ENCODE measurements at places on chromosomes 6 and 20.

- no peak overlapping the region for H3K4me3 ChIP-seq
- no peak for DNase-seq
- no peaks in the 10 kb centered on the region for H3K36me3 ChIP-seq
- H3K4me1 ChIP-seq: no peaks in the 10 kb centered on the region
- H3K27ac ChIP-seq: no peak overlapping the region
- no peaks in the 10 kb centered on the region for H3K27me3 ChIP-seq
Observed at GRCh38 chr6:122422614-122423267, 23.3 kb downstream of the HSF2 start.

GRCh38 chr6:31377029-31377428 lies 20.1 kb upstream of the HLA-B start:
- no peak overlapping the region for H3K4me3 ChIP-seq
- no peak overlapping the region for H3K27ac ChIP-seq
- H3K36me3 ChIP-seq: no peaks in the 10 kb centered on the region

- H3K4me1 ChIP-seq: no peaks in the 10 kb centered on the region
- H3K27ac ChIP-seq: no peak overlapping the region
- H3K4me3 ChIP-seq: no peak overlapping the region
- no peak for DNase-seq
Observed at GRCh38 chr6:80714513-80714912, 608.0 kb downstream of the BCKDHB start.

- H3K27me3 ChIP-seq: no peaks in the 10 kb centered on the region
- H3K4me3 ChIP-seq: no peak overlapping the region
- H3K27ac ChIP-seq: peak overlapping the region; percentile 83
- H3K36me3 ChIP-seq: no peaks in the 10 kb centered on the region
- DNase-seq: no peak
- H3K4me1 ChIP-seq: peaks cover 6% of the 10 kb centered on the region
Observed at GRCh38 chr6:31202259-31203166, 32.0 kb upstream of the POU5F1 start.

DNA sequence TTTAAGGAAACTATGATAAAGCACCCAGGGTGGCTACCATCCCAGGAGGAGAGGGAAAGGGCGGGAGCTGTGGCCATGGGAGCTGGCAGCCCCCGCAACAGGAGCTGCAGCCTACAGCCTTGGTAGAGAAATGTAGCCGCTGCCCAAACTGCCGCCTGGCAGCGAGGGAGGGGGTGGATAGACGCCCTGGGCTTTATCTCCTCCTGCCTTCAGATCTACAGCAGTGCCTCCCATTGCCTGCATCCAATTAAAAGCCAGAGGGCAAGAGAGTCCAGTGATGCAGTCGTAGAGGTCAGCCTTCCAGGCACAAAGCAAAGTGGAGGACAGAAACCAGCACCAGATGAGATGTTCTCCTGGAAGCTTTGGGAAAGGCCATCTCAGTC lies 35.0 kb upstream of the ZFAND3 start:
- peaks cover 9% of the 10 kb centered on the region for H3K4me1 ChIP-seq
- H3K27ac ChIP-seq: peak overlapping the region; percentile 68
- H3K27me3 ChIP-seq: no peaks in the 10 kb centered on the region
- peak overlapping the region; percentile 49 for H3K4me3 ChIP-seq
- H3K36me3 ChIP-seq: no peaks in the 10 kb centered on the region

- no peak for DNase-seq
- no peaks in the 10 kb centered on the region for H3K36me3 ChIP-seq
Observed at GRCh38 chr6:39657355-39658135, 67.7 kb downstream of the KIF6 start.

DNA sequence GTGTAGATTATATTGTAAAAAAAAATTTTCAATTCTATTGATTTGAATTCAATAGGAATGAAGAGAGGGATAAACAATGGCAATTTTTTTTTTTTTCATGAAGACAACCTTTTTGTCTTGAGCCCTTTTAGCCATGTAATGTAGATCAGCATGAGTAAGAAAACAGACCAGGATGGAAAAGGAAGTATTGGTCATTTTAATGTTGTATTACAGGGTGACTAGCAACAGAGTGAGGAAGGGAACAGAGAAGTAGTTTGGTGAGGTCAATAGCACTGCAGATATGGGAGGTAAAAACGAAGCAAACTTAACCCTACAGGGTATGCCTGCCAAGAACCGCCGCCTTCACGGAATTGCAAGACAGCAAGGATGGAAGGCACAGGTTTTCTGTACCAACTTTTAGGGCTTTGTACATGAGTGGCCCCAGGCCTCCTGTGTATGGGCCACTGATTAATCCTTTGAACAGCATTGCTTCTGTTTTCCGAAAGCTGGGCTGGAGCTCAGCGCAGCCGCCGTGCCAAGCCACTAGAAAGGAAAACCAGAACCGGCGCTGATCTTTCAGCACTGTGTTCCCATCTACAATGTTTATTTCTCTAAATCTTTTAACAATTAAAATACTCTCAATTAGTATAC lies 383.7 kb downstream of the CENPW start:
- no peak overlapping the region for H3K4me3 ChIP-seq
- no peak for DNase-seq
- no peaks in the 10 kb centered on the region for H3K4me1 ChIP-seq
- no peaks in the 10 kb centered on the region for H3K36me3 ChIP-seq

- no peaks in the 10 kb centered on the region for H3K4me1 ChIP-seq
- no peak overlapping the region for H3K27ac ChIP-seq
- no peaks in the 10 kb centered on the region for H3K36me3 ChIP-seq
- DNase-seq: peak; percentile 59
Observed at GRCh38 chr6:36268478-36269275, 1.2 kb upstream of the PNPLA1 start.

- no peak overlapping the region for H3K4me3 ChIP-seq
- no peaks in the 10 kb centered on the region for H3K36me3 ChIP-seq
- H3K4me1 ChIP-seq: peaks cover 5% of the 10 kb centered on the region
- H3K27ac ChIP-seq: peak overlapping the region; percentile 12
Observed at GRCh38 chr6:34961574-34961973, 72.5 kb downstream of the ANKS1A start.

- no peak overlapping the region for H3K4me3 ChIP-seq
- peaks cover 11% of the 10 kb centered on the region for H3K27me3 ChIP-seq
- no peak overlapping the region for H3K27ac ChIP-seq
- no peak for DNase-seq
Observed at GRCh38 chr20:62818592-62819493, 2.0 kb downstream of the COL9A3 start.

DNA sequence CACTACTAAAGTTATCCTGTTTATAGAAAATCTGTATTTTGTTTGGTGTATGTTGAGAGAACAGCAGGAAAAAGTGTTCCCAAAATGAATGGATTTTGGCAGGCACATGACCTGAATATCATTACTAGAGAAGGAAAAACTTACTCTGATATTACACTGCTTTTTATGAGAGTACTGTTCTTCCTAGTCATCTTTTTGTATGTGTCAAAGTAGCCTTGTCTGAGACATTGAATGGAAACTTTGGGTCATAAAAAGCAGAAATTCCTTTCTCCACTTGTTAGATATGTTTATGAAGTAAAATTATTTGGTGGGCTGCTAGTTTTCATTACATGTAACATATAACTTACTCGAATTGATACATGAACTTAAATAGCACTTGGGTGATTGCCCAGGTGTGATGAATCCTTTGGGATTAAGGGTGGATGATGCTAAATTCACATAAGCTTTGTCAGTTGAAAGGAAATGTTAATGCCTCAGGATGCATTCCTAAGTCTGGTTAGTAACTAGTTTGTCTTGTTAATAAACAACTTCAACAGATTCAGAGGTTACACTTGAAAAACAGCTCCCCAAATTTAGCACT lies 206.7 kb downstream of the CENPW start:
- H3K4me1 ChIP-seq: no peaks in the 10 kb centered on the region
- peak overlapping the region; percentile 40 for H3K27ac ChIP-seq
- H3K27me3 ChIP-seq: no peaks in the 10 kb centered on the region
- no peak for DNase-seq

DNA sequence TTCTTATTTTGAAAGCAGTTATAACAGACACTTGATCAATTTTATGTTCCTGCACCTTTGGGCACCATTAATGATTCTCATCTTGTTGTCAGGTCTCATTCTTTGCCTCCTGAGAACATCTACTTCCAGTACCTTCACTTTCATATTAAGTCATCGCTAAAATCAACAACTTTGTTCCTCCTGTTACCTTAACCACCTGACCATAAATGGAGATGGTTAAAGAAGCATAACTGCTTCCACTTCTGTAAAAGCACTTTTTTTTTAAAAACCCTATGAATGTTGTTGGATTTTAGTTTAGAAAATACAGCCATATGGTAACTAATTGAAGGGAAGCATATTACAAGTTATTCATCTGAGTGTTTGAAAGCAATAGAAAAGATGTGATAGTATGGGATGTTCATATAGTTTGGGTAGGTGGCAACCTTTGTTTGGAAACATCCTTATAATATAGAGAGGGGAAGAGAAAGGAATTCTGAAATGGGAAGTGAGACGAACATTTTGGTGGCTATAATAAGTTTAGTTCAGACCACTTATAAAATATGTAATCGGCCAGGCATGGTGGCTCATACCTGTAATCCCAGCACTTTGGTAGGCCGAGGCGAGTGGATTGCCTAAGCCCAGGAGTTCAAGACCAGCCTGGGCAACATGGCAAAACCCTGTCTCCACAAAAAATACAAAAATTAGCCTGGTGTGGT lies 53.9 kb downstream of the AFG1L start:
- H3K4me1 ChIP-seq: no peaks in the 10 kb centered on the region
- no peaks in the 10 kb centered on the region for H3K27me3 ChIP-seq
- DNase-seq: no peak
- no peaks in the 10 kb centered on the region for H3K36me3 ChIP-seq

DNA sequence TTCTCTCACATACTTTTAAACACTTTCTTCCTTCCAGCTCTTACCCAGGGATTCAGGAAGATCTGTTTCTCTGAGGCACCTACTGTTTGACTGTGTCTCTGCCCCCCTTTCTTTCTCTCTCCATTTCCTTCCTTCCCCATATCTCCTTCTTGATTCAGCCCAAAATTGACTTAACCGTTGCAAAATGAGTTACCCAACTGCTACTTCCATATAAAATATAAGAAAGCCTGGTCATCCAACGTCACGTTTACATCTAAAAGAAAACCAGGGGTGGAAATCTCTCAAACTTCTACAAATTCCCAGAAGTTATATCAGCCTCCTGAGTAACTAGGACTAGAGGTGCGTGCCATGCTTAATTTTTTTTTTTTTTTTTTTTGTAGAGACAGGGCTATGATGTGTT lies 95.2 kb upstream of the INSM1 start:
- no peaks in the 10 kb centered on the region for H3K27me3 ChIP-seq
- no peak overlapping the region for H3K4me3 ChIP-seq
- DNase-seq: no peak
- H3K36me3 ChIP-seq: no peaks in the 10 kb centered on the region

- no peak overlapping the region for H3K4me3 ChIP-seq
- H3K36me3 ChIP-seq: no peaks in the 10 kb centered on the region
- no peaks in the 10 kb centered on the region for H3K4me1 ChIP-seq
- H3K27ac ChIP-seq: no peak overlapping the region
Observed at GRCh38 chr20:52094693-52095092, 96.9 kb downstream of the ZFP64 start.
